ENCODE measurements at places on chromosomes 13 and 19.
A peak's percentile ranks its signal among the peaks of the same experiment; 100 is the strongest.

DNA sequence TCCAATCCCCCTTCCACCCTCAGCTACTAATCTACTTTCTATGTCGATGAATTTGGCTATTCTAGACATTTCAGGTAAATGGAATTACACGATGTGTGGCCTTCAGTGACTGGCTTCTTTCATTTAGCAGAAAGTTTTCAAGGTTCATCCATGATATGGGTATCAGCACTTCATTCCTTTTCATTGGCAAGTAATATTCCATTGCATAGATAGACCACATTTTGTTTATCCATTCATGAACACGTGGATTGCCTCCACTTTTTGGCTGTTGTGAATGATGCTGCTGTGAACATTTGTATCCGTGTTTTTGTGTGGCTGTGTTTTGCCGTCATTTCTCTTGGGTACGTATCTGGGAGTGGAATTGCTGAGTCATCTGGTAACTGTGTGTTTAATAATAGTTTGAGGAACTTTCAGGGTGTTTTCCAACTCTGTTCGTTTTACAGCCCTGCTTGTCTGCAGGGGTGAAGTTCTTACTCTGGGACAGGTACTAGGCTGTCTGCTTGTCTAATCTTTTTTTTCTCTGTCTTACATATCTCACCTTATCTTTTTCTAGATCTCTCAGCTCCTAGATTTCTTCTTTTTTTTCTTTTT is 32.5 kb downstream of the MARK4 start:
- DNase-seq, result no peak

- DNase-seq, result no peak
These were observed 12.1 kb downstream of the ONECUT3 start for GRCh38 chr19:1765232-1765903.

GRCh38 chr19:5911366-5911765 is 2.7 kb upstream of the CAPS start:
- no peak for DNase-seq

- no peak for DNase-seq
These were observed 113.2 kb downstream of the TM9SF2 start for GRCh38 chr13:99614465-99614885.

DNA sequence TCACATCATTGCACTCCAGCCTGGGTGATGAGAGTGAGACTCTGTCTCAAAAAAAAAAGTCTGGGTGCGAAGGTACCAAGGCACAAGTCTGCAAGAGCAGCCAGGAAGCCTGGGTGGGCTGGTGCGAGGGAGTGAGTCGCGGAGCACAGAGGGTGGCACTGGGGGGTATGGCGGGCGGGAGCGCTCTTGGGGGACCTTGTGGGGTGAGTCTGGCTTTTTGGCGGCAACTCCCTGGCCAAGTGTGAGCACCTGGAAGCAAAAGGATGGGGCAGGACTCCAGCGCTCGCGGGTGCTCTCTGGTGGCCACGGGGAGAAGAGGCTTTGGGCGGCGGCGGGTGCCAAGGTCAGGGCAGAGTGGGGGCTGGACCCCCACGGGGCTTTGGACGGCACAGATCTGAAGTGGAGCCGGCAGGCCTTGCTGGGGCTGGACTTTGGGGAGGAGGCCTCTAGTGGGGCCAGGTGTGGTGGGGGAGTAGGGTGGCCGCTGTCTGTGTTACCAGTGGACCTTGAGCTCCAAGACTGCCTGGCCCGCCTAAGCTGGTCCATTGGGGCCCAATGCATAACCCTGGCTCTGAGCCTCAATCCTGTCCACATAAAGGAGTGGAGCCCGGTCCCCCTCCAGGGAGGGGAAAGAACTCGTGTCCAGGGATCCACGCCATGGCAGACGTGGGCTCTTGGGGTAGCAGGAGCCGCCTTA is 1.6 kb downstream of the P2RY11 start:
- no peak for DNase-seq

GRCh38 chr19:50050406-50051227 is 24.8 kb downstream of the ZNF473 start:
- peak; percentile 69 for DNase-seq

GRCh38 chr13:30142486-30143211 is 164.7 kb downstream of the KATNAL1 start:
- no peak for DNase-seq

- no peak for DNase-seq
These were observed 27.5 kb downstream of the CERS1 start for GRCh38 chr19:18868380-18869022.

GRCh38 chr19:52673014-52673413 is 34.9 kb upstream of the ZNF83 start:
- no peak for DNase-seq

DNA sequence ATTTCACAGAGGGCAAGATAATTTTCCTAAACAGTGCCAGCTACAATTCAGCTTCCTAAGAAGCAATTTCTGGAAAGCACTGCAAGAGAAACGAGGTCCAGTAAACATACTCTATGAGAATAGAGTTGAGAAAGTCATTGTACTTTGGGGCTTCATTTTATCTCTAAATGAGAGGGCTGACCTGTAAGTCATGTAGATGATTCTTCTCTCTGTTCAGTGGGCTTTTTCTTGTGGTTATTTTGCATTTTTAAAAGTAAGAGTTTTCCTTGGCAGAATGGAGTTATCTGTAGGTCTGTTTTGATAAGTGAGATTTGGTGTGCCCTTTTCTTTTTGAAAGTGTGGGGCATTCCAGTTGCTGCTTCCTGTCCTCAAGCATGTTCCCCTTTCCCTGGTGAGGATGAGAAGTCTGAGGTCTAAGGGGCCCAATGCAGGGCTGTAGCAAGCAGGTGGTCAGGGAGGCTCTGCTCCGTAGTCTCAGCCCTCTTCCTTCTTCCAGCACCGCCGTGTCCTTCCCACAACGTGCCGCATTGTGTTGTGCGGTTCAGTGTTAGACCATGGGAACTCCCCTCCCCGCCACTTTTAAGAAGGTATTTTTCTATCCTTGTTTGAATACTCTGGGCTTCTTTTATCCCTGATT is 86.3 kb downstream of the ARHGEF7 start:
- no peak for DNase-seq

DNA sequence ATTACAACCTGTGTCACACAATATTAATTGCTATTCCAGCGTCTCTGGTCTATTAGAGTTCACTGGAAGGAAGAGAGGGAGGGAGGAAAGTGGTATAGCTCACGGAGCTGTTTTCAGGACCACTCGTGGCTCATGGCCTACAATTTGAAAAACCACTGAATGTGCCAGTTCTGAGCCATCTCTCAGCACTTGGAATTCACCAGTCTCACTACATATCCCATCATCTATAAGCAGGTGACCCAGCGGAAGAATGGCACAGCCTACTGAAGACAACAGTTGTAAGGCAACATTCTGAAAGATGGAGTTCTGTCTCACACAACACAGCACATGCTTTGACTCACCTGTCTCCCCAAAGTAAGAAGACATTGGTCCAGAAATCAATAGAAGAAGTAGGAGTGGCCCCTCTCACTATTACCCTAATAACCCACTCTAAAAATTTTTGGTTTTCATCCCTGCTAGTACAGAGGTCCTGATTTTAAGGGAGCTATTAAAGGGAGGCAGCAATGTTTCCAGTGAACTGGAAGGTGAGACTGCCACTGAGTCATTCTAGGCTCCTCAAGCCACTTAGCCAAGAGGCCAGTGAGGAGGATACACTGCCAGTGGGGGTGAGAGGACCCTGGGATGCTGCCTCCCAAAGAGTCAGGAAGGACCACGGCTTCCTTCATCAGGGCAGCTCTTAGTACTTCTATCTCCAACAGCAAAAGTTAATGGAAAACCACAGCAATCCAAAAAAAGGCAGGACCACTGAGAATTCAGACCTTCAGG is 50.0 kb upstream of the DOCK9 start:
- no peak for DNase-seq

GRCh38 chr13:37144661-37145060 is 39.2 kb upstream of the CSNK1A1L start:
- DNase-seq, result no peak

DNA sequence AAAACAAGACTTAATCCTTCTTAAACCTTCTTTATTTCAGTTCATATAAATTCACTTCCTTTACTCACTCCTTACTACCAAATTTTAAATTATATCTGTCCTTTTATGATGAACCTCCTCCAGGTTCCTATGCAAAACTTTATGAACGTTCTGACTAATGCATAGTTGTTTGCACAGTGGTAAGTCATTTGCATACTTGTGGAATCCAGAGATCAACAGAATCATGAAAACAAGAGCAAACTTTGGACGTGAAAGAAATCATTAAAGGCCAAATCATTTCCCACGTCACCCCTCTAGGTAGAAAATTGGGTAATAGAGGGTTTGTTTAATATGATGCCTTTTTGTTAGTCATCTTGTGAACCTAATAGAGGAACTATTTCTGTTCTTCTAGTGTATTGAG is 32.3 kb upstream of the MYCBP2 start:
- DNase-seq, result no peak

- DNase-seq, result no peak
These were observed 6.5 kb downstream of the UNC13A start for GRCh38 chr19:17681505-17682125.

DNA sequence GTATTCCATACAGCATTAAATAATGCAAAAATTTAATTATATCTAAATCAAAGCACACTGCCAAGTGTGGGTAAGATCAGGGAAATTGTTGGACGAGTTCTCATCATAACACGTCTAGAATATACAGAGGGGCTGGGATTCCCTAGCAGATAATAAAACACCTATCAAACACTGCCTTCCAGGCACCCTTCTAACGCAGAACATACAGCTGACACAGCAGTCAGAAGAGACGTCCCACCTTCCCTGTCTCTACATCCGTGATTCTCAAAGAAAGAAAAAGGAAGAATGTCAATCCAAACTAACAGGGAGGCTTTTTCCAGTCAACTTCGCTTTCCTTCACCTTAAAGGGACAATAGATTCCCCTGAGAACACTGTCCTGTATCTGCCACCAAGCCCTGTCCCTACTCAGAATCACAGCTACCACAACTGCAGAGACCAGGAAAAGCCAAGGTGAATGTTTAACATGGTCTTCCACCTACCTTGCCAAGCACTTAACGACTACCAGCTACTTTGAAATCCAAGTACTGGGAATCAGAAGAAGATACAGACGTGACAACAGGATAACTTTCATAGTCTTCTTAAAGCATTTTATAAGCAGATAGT is 38.5 kb downstream of the TBC1D4 start:
- DNase-seq, result no peak

DNA sequence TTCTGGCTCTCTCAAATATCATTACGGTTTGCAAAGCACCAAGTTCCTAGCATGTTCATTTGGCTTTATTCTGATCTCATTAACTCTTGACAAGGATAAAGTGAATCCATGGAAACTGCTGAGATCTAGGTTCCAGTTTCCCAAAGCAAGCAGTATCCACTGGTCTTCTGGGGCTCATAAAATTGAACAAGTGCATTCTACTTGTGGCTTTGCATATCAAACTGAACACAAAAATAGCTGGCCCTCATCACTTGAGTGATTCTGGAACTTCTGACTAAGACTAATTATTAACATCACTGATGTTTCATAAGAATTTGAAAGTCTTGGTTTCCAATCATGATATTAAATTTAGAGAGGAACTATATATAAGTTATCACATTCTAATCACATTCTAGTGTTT is 6.3 kb upstream of the KCTD12 start:
- DNase-seq, result no peak

DNA sequence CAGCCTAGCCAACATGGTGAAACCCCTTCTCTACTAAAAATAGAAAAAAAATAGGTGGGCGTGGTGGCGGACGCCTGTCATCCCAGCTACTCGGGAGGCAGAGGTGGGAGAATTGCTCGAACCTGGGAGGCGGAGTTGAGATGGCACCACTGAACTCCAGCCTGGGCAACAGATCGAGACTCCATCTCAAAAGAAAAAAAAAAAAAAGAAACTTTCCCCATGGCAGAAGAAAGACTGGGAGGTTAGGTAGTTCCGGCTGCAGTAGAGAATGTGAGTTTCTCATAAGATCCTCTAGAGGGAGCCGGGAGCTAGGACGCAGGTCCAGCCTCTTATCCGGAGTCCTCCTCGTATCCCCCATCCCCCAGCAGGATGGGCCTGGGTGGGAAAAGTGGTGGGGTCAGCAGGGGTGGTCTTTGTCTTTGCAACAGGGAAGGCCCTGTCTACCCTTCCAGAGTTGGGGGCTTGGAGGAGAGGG is 13.2 kb upstream of the CREB3L3 start:
- DNase-seq, result no peak

GRCh38 chr13:70104481-70104880 is 3.1 kb upstream of the ATXN8OS start:
- no peak for DNase-seq

DNA sequence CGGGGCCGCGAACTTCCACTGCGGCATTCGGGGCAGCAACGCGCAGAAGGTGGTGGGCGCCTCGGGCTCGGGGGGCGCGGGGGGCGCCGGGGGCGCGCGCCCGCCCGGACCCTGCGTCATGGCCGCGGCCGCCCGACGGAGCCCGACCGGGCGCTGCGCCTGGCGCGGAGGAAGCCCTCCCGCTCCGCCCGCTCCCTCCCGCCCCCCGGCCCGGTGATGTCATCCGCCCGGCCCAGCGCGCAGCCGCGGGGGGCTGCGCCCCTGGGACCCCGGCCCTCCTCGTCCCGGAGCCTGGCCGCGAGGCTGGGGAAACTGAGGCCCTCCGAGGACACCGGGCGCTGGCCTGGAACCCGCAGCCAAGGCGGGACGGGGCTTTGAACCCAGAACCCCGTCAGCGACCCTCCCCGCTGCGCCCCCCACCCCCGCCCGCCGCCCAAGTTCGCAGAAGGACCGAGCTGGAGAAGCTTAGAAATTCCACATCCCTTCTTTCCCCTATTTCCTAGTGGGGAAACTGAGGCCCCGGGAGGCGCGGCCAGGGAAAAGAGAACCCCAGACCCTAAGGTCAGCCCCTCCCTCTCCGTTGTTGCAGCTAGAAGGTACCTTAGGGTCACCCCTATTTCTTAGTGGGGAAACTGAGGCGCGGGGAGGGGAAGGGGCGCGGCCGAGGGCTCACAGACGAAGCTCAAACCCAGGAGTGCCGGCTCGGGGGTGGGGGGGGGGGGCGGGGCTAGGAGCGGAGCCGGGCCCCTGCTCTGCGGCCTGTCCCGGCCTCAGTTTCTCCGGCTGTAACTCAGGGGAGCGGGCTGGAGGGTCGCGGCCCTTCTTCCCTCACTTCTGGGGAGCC is at the start of gene SHC2:
Gene SHC2, minus strand, starts transcription at position 157 of the 844 bp plus-strand sequence. Its CDS starts 37 bp downstream, at position 120.
- DNase-seq, result no peak

GRCh38 chr13:28002886-28003698 is 14.6 kb upstream of the URAD start:
- DNase-seq, result no peak

GRCh38 chr13:34993470-34993869 is 51.4 kb downstream of the NBEA start:
- DNase-seq, result no peak
